Left colon (tissue), 2 donors: ENCODE measurements at places on chromosomes 1 and 21.
A peak's percentile ranks its signal among the peaks of the same experiment; 100 is the strongest.

- DNase-seq = no peak
These were observed 17.5 kb upstream of the YRDC start for GRCh38 chr1:37825506-37825905.

DNA sequence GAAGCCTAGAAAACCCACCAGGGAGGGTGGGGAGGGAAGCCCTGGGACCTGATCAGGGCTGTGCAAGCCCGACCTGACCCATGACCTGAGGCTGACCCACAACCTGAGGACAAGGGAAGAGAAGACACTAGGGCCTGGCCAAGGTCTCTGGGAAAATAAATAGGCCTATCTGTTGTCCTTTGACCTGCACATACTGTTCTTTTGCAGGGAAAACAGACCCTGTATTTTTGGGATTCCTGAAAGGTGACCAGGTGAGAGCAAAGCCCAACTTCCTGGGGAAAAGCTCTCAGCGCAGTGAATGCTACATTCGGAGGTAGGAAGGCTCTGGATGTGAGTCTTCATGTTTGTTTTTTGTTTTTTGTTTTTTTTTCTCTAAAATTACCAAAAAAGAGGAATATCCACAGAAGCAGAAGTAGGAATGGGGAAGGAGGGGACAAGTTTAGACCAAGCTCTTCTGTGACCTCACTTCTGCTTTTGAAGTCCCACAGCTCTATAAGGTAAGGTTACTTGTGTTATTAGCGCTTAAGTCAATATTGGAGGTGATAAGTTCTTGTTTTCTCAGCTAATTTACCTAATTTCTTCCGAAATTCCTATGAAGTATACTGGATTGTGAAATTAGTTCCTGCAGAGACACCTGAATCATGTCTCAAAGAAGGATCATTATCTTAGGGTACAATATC lies 26.2 kb upstream of the LYST start:
- no peak for DNase-seq

- no peak for DNase-seq
These were observed 4.8 kb downstream of the CCDC24 start for GRCh38 chr1:43995984-43996732.

DNA sequence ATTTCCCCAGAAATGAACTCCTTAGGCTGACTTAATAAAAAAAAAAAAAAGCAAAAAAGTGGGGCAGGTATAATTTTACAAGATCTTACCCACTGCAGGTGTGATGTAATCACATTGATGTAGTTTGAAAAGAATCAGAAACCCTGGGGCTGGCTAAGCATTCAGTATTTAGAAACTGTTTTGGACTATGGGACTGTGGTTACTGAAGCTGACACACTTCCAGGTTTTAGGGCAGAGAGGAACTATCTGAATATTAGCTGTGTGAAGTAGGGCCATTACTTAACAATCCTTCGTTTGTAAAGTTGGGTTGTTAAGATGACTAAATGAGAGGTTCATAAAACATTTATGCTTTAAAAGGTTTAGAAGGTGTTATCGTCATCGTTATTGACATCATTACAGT lies 165.3 kb downstream of the FASLG start:
- DNase-seq = no peak

GRCh38 chr1:151251656-151252470 lies 2.7 kb upstream of the PSMD4 start:
- peak; percentile 44 for DNase-seq

GRCh38 chr1:151714820-151715725 lies 1.5 kb downstream of the CELF3 start:
- no peak for DNase-seq

GRCh38 chr21:35057428-35057827 lies 8.3 kb upstream of the RUNX1 start:
- no peak for DNase-seq

DNA sequence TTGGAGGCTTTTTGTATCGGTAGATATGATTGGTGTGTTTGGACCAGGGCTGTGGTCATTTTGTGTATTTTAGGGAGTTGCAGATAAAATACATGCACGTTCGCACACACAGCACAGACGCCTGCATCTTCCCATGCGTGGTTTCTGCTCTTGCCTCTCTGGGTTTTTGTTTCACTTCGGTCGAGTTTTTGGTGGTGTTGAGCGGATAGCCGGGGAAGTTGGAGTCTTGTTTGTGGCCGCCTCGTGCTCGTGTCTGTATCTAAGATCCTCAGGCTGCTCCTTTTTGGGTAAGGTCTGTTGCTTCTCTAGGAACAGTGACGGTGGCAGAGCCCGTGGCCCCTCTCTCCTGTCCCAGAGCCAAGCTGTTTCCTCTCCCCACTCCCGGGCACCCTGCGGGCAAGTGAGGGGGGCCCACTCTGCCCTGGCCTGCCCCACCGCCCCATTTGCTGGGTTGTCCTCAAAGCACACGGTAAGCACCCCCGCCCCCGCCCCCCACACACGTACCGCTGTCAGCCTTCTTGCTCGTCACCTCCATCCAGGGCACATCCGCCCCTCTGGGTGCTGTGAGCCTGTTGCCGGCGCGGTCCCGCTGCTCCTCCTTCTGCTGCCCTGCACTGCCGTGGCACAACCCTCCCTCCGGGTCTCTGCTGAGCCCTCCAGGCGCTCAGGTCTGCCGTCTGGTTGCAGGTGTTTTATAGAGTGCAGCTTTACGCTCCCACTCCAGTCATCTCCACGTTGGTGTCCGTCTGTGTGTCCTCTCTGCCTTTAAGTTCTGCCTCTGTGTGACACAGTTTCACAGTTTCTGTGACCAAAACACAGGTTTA lies 51.9 kb downstream of the AGPAT3 start:
- no peak for DNase-seq

- no peak for DNase-seq
These were observed 9.0 kb downstream of the CFH start for GRCh38 chr1:196660852-196661251.

GRCh38 chr1:211487672-211488208 lies 4.2 kb downstream of the RD3 start:
- no peak for DNase-seq

- DNase-seq = no peak
These were observed 56.9 kb downstream of the ADAMTS5 start for GRCh38 chr21:26909972-26910371.

GRCh38 chr1:29602203-29602602 lies 365.9 kb downstream of the PTPRU start:
- no peak for DNase-seq

GRCh38 chr1:110196917-110197765 lies 13.0 kb upstream of the KCNC4 start:
- DNase-seq = peak; percentile 42

DNA sequence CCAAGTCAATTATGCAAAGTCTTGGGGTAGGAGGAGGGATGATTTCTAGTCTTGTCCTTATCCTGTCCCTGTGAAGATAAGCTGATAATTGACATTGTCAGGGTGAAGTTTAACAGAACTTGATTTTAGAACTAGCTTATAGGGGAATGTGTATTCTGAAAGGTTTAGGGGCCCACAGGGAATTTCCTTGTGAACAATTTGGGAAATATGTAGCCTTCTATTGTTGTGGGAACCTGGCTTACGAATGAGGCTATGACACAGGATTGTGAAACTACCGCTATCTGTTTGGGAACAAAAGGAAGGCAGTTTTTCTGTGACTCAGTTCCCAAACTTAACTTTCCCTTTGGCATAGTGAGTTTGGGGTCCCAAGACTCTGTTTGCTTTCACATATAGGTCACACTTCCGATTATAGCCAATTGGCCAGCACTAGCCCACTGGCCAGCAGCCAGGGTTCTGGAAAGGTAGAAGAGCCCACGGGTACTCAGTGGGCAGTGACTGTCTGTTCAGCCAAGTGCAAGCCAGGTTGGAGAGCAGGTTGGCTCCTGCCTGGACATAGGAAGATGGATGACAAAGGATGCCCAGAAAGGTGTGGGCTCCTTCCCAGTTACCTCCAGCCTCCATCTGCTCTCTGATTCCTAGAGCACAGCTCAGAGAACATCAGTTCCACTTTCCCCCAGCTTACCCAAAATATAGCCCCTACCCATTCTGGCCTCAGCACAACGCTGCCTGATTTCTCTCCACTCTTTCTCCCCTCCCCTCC lies 35.5 kb downstream of the H3-3A start:
- DNase-seq = no peak

DNA sequence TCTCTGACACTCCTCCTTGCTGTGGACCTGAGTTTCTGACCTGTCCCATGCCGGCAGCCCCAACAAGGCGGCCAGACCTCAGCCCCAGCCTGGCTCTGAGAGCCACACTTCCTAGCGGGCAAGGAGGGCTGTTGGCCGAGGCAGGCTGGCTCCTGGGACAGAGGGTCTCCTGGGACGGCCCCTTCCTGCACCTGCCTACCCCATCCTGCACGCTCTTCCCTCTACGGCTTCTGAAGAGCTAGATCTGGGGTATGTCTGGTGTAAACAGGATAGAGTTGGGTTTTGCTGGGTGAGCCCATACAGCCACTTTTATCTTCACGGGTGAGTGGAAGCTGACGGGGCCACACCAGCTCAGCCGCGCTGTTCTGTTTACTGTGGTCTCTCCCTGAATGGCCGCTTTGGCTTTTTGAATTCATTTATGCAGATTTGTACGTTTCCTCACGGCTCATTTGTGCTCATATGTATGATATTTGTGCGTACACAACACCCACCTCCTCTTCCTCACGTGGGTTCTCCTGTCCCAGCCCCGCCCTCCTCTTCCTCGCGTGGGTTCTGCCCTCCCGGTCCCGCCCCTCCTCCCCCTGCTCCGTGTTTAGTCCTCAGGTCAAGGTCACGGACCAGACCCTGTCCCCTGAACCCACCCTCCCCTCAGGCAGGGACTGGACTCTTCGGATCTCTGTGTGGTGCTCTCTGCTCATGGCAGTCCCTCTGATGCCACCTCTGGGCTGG lies 34.7 kb upstream of the POFUT2 start:
- peak; percentile 2 for DNase-seq

DNA sequence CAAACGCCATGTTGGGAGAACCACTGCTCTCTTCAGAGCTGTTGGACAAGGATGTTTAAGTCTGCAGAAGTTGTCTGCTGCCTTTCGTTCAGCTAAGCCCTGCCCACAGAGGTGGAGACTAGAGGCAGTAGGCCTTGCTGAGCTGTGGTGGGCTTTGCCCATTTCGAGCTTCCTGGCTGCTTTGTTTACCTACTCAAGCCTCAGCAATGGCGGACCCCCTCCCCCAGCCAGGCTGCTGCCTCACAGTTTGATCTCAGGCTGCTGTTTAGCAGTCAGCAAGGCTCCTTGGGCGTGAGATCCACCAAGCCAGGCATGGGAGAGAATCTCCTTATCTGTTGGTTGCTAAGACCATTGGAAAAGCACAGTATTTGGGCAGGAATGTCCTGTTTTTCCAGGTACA lies 74.8 kb downstream of the WDR3 start:
- DNase-seq = no peak

DNA sequence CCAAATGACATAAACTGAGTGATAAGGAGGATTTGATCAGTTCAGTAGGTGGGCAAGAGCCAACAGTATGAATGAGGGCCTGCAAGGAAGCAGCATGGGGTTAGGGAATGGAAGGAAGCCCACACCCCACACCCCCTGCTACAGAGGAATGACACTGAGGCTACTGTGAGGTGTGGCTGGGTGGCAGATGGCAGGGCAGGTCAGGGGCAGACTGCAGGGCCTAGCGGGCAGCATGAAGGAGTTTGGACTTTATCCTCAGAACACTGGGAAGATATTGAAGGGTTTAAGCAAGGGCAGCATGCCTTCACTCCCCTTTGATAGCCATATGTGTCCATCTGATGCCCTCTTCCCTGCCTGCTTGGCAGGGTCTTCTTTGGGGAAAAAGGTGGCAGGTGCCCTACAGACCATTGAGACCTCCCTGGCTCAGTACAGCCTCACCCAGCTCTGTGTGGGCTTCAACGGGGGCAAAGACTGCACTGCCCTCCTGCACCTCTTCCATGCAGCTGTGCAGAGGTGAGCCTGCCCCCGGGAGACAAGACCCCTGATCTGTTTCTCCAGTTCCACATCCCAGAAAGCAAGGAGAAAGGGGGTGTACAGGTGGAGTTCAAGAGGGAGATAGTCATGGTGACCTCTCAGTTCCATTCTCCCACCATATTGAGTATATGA lies 4.1 kb upstream of the LENEP start:
- no peak for DNase-seq

DNA sequence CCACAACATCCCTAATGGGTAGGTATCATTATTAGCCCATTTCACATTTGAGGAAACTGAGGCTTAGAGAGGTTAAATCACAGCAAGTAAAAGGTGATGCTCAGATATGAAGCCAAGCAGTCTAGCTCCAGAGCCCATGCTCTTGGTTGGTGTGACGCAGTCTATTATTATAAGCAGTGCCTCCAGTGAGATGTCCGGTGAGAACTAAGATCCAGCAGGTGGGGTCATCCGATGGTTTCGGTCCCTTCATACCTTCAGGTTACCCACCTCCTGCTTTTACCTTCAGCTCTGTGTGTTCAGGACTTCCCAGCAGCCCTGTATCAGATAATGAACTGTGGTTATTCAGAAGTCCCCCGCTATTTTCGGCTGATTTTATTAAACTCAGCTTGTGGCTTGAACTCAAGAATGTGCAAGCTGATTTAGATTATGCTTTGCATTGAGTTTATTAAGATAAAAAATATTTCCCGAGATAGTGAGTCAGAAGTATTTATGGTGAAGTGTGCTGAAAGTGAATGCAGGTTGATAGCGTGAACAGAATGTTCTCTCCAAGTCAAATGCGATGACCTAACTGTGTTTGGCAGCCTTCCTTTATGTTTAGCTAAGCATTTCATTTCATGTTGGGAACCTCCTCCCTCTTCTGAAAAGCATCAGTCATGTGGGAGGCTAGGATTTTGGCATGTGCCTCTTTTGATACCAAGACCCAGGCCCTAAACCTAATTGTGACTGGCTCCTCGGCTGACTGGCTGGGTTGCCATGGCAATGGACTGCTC lies 160.9 kb upstream of the UBE2U start:
- no peak for DNase-seq

DNA sequence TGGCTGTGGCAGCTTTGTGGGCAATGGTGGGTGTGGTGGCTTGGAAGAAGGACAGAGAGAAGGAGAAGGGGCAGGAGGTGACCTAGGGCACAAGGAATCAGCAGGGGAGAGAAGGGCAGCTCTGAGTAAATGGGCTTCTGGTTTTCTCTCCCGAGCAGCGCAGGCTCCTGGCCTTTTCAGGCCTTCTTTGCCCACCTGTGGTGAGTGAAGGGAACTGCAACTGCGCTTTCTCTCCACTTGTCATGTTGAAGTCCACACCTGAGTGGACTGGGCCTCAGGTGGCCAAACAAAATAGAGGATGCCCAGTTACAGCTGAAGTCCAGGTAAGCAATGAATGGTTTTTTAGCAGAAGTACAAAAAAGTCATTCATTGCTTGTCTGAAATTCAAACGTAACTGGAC lies 29.4 kb upstream of the KCNA10 start:
- DNase-seq = no peak

DNA sequence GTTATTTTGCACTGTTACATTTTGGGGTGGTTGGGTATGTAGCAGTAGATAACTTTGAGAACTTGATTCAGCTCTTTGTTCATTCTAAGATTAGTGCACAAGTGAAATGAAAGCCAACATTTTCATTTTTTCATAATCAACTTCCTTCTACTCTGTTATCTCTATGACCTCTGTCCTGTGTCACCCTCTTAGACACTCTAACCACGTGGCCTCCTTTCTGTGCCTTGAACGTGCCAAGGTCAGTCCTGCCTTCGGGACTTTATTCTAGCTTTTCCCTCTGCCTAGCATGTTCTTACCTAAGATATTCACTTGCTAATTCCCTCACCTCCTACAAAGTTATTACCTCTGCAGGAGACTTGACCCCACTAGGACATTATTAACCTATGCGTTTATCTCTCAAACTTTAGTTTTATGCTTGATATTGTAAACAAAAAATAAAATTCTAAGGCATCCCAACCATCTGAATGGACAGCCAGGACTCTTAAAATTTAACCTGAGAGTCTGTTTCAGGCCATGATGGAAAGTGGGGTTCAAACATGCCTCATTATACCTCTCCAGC lies 19.2 kb upstream of the EDEM3 start:
- peak; percentile 63 for DNase-seq

- DNase-seq = no peak
These were observed 92.9 kb downstream of the KCNN3 start for GRCh38 chr1:154777154-154777553.
